ENCODE measurements at places on chromosomes 12 and 14. TPM values are rescaled to one million over a fixed set of nuclear protein-coding genes. Genes with fewer than 3 reads are reported as not detected.
A peak's percentile ranks its signal among the peaks of the same experiment; 100 is the strongest.

GRCh38 chr14:35121026-35121886 lies 534 bp downstream of the PPP2R3C start:
- DNase-seq: no peak
- H3K36me3 ChIP-seq: peaks cover 6% of the 10 kb centered on the region

FAM181A gene
- not detected for total RNA-seq

BICD1 gene
- total RNA-seq: 3.3 TPM

- H3K36me3 ChIP-seq: no peaks in the 10 kb centered on the region
- peak overlapping the region; percentile 67 for H3K27ac ChIP-seq
- no peaks in the 10 kb centered on the region for H3K4me1 ChIP-seq
Observed at GRCh38 chr14:93984987-93985410, 8.6 kb upstream of the ASB2 start.

PALS1 gene
- 10.3 TPM for total RNA-seq

RIPK3 gene
- total RNA-seq: 1.9 TPM

GRCh38 chr14:32497248-32497647 lies 168.2 kb downstream of the AKAP6 start:
- H3K4me3 ChIP-seq: peak overlapping the region; percentile 54
- no peaks in the 10 kb centered on the region for H3K4me1 ChIP-seq
- DNase-seq: no peak
- peak overlapping the region; percentile 88 for H3K27ac ChIP-seq
- H3K36me3 ChIP-seq: no peaks in the 10 kb centered on the region
- H3K27me3 ChIP-seq: no peaks in the 10 kb centered on the region

DNA sequence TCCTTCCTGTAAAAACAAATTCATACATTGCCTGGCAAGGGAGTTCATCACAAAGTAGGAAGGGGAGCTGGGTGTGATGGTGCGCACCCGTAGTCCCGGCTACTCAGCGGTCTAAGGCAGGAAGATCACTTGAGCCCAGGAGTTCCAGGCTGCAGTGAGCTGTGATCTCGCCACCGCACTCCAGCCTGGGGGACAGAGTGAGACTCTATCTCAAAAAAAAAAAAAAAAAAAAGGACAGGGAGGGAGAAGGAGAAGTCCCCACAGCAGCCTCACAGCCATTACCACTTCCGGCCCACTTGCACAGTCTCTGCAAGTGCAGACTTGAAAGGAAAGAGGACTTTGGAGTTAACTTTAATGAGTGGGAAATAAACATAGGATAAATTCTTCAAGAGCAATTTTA lies 121.0 kb downstream of the FBXL14 start:
- H3K4me3 ChIP-seq: no peak overlapping the region
- no peaks in the 10 kb centered on the region for H3K36me3 ChIP-seq
- no peak for DNase-seq

DNA sequence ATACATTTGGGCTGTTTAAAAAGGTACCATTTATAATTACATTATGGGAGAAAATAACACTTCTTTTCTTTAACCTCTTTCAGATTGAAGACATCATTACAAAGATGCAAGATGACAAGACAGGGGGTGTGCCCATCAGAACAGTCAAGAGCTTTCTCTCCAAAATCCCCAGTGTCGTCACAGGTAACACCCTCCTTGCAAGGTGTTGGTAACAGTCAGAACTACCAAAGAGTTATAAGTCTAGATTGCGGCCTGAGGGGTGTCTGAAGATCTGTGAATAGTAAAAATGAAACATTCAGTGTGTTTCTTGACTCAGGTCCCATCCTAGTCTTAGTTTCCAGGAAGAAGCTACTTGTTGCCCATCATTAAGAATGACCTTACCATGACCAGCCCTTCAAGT lies 419.8 kb downstream of the RGS6 start:
- H3K36me3 ChIP-seq: no peaks in the 10 kb centered on the region
- H3K4me3 ChIP-seq: no peak overlapping the region
- no peak for DNase-seq
- no peak overlapping the region for H3K27ac ChIP-seq

GRCh38 chr12:104457746-104458693 lies 1.3 kb downstream of the CHST11 start:
- H3K27me3 ChIP-seq: no peaks in the 10 kb centered on the region
- peak overlapping the region; percentile 92 for H3K27ac ChIP-seq
- H3K4me3 ChIP-seq: peak overlapping the region; percentile 94
- H3K36me3 ChIP-seq: no peaks in the 10 kb centered on the region
- no peaks in the 10 kb centered on the region for H3K4me1 ChIP-seq
- DNase-seq: no peak

- H3K4me1 ChIP-seq: no peaks in the 10 kb centered on the region
- H3K27ac ChIP-seq: no peak overlapping the region
- H3K36me3 ChIP-seq: no peaks in the 10 kb centered on the region
Observed at GRCh38 chr12:44827832-44828438, 48.2 kb downstream of the NELL2 start.

LRTM2 gene
- not detected for total RNA-seq

DNA sequence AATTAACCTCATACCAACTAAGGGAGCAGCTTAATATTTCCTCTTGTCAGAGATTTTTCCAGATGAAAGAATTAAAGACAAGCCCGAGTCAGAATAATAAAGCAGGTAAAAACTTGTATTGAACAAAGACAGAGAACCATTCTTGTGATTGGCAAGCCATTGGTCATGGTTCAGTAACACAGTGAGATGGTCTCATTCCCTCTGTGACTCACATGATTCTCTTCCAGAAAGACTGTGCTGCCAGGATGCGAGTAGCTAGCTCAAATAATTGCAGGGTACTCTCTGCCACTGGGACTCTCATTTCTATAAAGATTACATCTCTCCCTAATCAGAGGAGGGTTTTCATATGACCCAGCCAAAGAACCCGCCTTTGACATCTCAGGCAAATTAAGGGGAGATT lies 179.4 kb downstream of the PHLDA1 start:
- H3K27ac ChIP-seq: no peak overlapping the region
- H3K27me3 ChIP-seq: no peaks in the 10 kb centered on the region
- DNase-seq: no peak
- peaks cover 7% of the 10 kb centered on the region for H3K4me1 ChIP-seq
- H3K4me3 ChIP-seq: no peak overlapping the region
- H3K36me3 ChIP-seq: no peaks in the 10 kb centered on the region

DNA sequence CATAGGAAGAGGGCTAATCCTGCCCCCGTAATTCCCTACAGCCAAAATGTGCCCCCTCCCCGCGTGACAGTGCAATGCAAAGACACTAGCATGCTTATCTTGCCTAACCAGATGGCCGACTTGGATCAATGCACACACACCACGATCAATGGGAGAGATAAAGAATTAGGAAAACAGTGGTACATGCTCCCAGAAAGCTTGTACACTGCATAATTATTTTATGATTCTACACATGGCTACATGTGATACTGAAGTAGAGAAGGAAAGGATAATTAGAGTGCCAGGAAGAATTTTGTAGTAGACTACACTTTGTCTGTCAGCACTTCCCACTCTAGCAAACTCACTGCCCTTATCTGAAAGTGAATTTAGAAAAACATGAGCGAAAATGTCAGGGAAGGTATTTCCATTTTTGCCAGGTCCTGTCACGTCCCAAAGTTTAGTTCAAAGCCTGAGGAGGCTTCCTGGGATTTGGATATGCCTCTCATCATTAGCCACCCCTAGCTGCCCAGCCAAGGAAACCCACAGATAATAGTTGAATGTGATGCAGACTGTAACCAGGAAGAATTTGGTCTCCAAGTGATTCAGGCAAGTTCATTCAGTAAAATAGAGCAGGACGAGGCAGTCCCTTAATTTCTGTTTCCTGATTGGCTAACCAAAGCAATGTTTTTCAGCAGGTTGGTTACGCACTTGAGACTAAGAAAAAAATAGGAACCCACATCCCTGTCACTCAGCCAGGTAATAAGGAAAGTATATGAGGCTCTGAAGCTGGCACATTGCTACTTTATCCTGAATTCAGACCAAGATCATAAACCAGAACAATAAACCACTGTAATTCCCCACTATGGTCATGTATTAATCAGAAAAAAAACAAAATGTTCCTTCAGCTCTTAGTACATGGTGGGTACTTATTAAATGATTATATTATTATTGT lies 199.6 kb upstream of the OTX2 start:
- DNase-seq: no peak
- no peaks in the 10 kb centered on the region for H3K4me1 ChIP-seq
- H3K27me3 ChIP-seq: no peaks in the 10 kb centered on the region

GRCh38 chr12:2288001-2288400 lies 235.2 kb downstream of the CACNA1C start:
- peak overlapping the region; percentile 74 for H3K27ac ChIP-seq
- no peaks in the 10 kb centered on the region for H3K36me3 ChIP-seq
- no peaks in the 10 kb centered on the region for H3K27me3 ChIP-seq
- no peak overlapping the region for H3K4me3 ChIP-seq
- no peak for DNase-seq

DNA sequence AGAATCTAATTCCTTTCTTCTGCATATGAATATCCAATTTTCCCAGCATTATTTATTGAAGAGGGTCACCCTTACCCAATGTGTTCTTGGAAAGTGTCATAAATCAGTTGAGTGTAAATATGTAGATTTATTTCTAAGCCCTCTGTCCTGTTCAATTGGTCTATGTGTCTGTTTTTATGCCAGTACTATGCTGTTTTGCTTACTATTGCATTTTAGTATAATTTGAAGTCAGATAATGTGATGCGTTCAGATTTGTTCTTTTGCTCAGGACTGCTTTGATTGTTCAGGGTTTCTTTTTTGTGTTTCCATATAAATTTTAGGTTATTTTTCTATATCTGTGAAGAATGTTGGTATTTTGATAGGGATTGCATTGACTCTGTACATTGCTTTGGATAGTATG lies 420.4 kb upstream of the MIS18BP1 start:
- no peak for DNase-seq
- no peaks in the 10 kb centered on the region for H3K36me3 ChIP-seq
- H3K4me1 ChIP-seq: no peaks in the 10 kb centered on the region
- H3K27me3 ChIP-seq: no peaks in the 10 kb centered on the region

ZFHX2 gene
- 0.85 TPM for total RNA-seq

DNA sequence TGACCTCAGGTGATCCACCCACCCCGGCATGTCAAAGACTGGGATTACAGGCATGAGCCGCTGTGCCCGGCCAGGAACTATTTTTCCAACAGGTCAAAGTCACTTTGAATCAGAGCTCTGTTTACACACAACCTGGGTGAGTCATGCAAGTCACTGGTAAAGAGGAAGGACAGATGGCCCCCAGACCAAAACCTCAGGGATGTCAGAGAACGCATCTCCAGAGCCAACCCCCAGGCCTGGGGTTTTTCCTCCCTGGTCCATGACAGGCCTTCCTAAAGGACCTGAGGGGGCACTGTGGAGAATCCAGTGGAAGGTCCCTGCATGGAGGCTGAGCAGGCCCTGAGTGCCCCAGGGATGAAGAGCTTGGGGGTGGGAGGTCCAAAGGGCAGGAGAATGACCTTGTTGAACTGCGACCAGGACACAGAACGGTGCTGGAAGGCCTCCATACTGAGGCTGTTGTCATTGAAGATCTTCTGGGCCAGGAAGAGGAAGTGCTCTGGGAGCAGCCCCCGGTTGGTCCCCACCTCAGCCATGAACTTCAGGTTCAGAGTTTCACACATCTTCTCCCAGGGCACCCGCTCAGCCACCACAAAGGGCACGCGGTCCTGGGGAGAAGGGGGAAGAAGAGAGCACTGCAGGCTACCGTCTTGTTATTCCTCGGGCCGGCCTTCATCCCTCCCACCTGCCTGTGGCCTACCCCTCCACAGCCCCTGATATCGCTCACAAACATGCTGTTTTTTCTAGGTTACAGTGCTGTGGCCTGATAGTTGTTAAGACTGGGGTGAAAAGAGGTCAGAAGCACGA lies 9.1 kb downstream of the STAT6 start:
- no peak overlapping the region for H3K27ac ChIP-seq
- no peak for DNase-seq
- no peak overlapping the region for H3K4me3 ChIP-seq
- H3K4me1 ChIP-seq: no peaks in the 10 kb centered on the region

DNA sequence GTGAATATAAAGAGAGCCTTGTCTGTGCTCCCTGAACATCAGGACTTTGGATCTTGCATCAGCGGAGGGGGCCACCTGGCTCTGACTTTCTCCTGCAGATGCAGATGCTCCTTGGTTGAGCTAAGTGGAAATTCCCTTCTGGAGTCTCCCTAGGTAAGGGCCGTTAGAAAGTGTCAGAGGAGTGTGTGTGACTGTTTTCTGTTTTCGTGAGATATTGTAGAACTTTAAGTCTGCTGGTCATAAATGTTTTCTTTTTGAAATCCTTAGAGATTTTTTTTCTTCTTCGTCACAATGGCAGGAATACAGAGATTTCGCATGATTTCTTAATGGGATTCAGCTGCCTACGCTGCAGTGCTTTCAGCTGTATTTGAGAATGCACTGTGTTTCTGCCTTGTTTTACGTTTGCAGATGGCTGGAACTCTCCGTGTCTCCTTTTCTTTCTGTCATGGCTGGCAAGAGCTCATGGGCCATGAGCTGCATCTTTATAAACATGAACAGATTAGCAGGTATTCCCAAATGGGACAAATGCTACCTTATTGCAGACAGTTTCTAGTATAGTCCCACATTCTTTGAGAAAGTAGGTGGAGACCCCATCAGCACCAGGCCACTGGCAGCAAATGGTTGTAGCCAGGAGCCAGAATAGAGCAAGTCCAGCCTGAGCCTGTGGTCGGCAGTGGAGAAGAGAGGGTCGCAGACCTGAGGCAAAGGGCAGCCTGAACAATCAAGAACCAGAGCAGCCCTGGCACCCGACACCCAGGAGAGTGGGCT lies 76.2 kb upstream of the FRMD6 start:
- H3K27me3 ChIP-seq: no peaks in the 10 kb centered on the region
- no peak for DNase-seq
- no peaks in the 10 kb centered on the region for H3K4me1 ChIP-seq
- no peaks in the 10 kb centered on the region for H3K36me3 ChIP-seq
- no peak overlapping the region for H3K27ac ChIP-seq
- no peak overlapping the region for H3K4me3 ChIP-seq

GRCh38 chr12:68403296-68403695 lies 71.1 kb upstream of the MDM1 start:
- no peak for DNase-seq
- H3K27me3 ChIP-seq: no peaks in the 10 kb centered on the region
- no peak overlapping the region for H3K4me3 ChIP-seq
- H3K27ac ChIP-seq: no peak overlapping the region

GRCh38 chr12:21264232-21264631 lies 70.5 kb downstream of the SLCO1A2 start:
- no peaks in the 10 kb centered on the region for H3K4me1 ChIP-seq
- no peaks in the 10 kb centered on the region for H3K27me3 ChIP-seq
- no peaks in the 10 kb centered on the region for H3K36me3 ChIP-seq
- no peak overlapping the region for H3K27ac ChIP-seq
- no peak overlapping the region for H3K4me3 ChIP-seq

DNA sequence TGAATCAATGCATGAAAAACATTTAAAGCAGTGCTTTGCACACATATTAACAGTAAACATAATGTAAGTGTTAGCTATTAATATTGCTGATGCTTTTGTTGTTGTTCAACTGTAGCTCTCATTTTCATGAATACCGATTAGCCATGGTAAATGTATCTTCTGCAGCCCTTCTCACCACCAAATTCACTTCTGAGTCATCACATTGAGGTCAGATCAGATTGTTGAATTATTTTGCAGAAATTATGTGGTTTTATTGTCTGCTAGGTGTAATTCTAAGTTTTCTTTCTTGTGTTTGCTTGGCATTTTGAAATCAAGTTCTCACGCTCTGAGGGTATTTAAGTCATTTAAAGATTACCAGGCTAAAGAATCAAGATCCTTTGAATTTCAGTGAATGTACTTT lies 74.6 kb downstream of the AKAP6 start:
- H3K36me3 ChIP-seq: no peaks in the 10 kb centered on the region
- H3K27ac ChIP-seq: no peak overlapping the region
- H3K4me1 ChIP-seq: peaks cover 11% of the 10 kb centered on the region
- H3K27me3 ChIP-seq: no peaks in the 10 kb centered on the region
- no peak for DNase-seq
